Stimulated activated CD4-positive, alpha-beta T cell treated with anti-CD3 and anti-CD28 coated beads, TNF-alpha, amount 100 ng/mL, for 4 hours (primary cell): ENCODE measurements at places on chromosomes 5 and 9.

GRCh38 chr9:119003882-119004617, 365.2 kb downstream of the BRINP1 start:
- no peak for DNase-seq

GRCh38 chr5:103894882-103895281, 332.3 kb upstream of the NUDT12 start:
- DNase-seq: no peak

DNA sequence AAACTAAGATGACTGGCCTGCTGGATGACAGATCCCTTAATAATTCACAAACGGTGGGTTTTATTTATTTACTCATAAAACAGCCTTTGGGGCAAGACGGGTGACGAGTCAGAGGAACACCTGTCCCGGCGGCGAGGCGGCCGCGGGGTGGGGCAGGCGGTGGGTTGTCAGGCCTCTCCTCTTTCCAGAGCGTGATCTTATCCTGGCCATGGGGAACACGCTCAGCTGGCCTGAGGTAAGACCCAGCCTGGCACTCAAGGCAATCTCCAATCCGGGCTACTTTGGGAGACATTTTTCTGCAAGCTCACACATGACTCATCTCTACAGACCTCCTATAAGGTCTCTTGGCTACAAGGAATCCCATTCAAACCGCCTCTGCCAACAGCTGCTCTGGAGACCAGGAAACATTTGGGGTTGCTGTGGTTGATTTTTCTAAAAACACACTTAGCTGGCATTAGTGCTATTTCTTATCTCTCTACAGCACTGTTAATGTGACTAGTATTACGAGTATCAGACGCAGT, 6.3 kb downstream of the RAPGEF1 start:
- no peak for DNase-seq

DNA sequence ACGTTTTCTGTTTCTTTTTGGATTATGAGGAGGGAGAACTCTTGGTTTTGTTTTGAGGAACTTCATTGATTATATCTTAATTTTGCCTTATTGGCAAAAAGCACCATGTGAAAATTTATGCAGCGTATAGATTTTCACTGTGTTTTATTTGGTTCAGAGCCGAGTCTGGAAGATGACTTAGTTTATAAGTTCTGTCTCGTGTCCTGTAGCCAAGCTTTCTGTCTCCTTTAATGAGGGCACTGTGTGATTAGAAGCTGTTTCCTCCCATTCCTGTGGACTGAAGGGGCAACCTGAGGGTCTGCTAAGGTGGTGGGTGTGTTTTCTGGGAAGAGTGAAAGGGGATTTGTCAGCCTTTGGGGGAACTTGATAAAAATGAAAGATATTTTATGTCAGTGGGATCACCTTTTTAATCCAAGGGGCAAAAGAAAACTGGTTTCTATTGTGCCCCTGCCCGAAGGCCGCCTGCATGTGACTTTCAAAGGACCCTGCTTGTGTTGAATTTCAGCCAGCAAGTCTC, 262.1 kb downstream of the FANCC start:
- no peak for DNase-seq

- DNase-seq: no peak
Measured at GRCh38 chr9:137733429-137733828, 114.6 kb downstream of the EHMT1 start.

- no peak for DNase-seq
Measured at GRCh38 chr5:97097326-97098230, 44.8 kb downstream of the LIX1 start.

- no peak for DNase-seq
Measured at GRCh38 chr5:57805170-57805569, 322.6 kb upstream of the ACTBL2 start.

DNA sequence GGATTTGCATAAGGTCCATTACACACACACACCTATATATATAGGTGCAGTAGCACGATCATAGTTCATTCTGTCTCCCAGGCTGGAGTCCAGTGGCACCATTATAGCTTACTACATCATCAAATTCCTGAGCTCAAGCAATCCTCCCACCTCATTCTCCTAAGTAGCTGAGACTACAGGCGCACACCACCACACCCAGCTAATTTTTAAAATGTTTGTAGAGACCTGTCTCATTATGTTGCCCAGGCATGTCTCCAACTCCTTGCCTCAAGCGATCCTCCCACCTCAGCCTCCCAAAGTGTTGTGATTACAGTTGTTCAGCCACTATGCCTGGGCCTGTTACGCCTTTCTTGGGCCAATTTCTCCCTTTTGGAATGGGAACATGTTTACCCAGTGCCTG, 39.7 kb downstream of the DNAJB5 start:
- no peak for DNase-seq

DNA sequence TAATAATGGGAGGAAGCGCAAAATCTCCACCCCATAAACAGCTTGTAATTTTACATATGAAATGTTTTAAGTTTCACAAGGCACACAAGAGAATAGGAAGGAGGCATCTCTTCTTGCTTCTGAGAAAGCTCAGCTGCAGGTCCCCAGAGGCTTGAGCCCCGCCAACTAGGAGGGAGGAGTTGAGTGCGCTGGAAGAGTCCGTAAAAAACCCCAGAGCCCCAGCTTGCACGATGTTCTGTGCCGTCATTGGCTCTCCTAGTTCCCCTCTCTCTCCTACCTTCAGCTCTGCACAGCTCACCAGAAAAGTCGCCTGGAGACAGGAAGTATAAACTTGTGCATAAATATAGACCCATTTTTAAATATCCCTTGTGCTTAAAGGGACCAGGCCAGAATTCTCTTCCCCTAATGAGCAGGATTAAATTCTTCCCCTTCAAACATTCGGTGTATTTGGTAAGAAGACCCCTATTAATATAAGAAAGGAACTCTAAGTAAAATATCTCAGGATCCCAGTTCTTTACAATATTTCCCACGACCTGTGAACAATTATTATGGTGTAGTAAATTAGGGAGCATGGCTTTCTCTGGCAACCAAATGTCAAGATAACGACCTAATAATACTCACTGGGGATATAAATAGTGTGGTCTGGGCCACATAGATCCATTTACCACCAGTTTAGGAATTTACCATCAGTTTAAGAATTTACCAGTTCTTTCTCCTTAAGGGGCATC, 13.7 kb downstream of the GLRX start:
- DNase-seq: peak; percentile 50

DNA sequence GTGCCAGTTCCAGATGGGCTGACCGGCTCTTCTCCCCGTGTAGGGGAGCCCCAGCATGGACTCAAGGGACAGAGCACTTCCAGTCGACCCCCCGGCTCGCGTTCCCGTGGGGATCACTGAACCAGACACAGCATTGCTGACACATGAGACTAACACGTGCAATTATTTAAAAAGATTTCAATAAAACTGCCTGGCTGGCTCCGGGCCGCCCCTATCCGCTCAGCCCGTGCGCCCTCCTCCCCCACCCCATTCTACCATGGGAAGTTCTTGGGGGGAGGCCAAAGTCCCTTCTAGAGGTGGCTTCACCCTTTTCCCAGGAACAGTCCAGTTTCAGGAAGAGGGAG, 4.7 kb downstream of the TESK1 start:
- DNase-seq: no peak

DNA sequence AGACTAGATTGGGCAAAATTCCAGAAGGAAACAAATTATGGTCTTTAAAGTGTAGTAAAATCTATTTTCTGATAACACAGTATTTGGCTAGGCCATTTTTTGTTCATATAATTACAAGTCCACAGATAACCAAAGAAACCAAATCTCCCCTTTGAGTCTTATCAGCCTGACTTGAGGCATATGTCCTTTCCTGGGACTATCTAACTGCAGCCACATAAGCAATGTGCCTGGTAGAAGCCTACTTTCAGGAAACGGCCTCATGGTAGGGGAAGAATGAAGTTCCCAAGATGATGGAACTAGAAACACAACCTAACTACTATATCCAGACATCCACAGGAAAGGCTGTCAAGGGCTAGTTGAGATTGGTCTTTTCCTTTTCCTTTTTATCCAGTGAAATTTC, 130.0 kb downstream of the PIK3R1 start:
- no peak for DNase-seq

- DNase-seq: no peak
Measured at GRCh38 chr5:28580616-28581015, 1542.2 kb upstream of the CDH9 start.

GRCh38 chr5:17180864-17181723, 36.3 kb upstream of the BASP1 start:
- no peak for DNase-seq

DNA sequence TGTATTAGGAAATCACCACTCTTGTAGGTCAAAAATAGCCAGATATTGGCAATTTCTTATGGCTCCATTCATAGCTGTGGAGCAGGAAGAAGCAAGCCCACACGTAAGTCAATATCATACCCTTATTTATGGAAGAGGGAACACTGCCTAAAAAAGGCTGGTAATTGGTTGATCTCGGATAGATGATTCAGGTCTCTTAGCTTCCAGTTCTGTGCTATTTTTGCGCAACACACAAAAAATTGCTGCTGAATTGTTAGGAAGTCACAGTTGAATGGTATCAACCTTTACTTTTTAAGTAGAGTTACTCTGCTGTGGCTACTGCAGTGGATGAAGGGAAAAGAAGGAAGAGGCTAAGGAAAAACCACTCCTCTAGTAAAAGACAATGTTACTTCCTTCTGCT, 168.8 kb downstream of the ARHGAP26 start:
- DNase-seq: no peak

DNA sequence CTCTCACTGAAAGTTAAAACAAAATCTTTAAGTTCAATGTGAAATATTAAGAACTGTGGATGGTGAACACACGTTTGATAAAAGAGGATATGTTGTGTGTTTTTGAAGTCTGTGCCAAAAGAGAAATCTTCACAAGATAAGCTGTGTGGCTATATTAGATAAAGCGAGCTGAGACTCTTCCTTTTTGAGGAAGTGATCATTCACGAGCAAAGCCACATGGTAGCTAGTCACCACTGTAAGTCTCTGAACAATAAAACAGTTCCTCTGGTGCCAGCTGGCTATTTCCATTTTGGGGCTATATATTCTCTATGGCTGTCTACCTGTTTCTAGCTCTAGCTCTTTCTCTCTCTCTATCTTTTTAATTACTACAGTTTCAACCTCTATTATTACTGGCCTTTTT, 1849.2 kb upstream of the C9orf72 start:
- DNase-seq: no peak

- DNase-seq: no peak
Measured at GRCh38 chr9:94181408-94182181, 77.5 kb upstream of the ZNF169 start.

DNA sequence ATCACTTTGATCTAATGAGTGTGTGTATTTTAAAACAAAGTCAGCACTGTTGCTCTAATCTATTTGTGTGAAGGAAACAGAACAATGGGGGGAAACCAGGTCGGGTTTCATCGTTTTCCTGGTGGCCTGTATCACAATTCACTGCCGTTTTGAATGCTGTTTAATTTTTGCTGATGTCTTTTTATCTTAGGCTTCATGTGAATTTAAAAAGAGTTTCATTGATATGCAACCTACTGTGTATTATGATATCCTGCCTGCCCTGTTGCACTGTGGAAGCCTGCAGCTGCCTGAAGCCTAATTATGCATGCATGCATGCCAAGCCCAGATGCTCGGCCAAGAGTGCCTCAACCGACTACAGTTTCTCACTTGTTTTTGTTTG, 307.5 kb downstream of the ZNF608 start:
- no peak for DNase-seq

DNA sequence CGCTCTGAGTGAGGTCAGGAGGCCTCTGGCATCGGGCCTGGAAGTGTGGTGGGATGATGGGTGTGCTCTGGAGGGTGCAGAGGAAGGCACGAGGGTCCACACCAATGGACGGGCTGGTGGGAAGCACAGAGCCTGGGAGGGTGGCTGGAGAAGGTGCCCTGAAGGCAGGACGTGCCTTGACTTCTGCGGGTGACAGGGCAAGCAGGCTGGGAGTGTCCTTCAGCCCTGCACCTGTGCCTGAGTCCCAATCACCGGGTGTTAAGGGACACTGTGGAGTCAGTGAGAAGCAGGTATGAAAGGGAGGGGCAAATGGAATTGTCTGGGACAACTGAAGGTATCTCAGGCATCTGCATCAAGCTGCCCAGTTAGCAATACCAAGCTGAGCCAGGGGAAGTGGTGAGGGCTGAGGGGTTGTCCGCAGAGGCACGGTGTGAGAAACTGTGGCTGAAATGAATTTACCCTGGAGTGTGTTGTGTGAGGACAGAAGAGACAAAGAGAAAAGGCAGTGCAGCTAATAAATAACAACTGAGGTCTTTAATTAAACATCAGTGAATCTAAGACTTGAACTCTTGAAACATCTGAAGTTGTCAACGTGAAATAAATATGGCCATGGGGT, 50.4 kb downstream of the DAP start:
- no peak for DNase-seq

- no peak for DNase-seq
Measured at GRCh38 chr9:123011878-123012528, 21.5 kb upstream of the GPR21 start.

DNA sequence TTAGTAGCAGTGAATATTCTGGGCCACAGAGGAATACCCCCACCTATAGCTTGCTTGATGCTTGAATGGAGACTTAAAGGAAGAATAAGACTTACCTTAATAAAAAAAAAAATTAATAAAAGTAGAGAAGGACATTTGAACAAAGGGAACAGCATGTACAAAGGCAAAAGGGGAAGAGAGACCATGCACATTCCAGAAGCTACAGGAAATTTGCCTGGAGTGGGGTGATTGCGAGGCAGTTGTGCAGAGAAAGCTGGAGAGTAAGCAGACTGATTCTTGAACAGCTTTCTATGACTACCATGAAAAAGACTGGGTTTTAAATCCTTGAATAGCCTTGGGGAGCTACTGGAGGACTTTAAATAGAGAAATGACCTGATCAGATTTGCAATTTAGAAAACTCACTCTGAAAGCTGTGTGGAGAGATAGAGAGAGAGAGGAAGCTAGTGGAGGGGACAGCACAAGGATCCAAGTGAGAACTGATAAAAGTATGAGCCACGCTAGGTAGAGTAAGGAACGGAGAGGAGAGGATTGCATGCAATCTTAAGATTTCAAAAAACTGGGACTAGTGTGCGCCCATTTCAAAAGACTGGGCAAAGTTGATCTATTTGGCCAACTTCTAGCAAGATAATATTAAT, 12.5 kb upstream of the SSBP2 start:
- DNase-seq: no peak

DNA sequence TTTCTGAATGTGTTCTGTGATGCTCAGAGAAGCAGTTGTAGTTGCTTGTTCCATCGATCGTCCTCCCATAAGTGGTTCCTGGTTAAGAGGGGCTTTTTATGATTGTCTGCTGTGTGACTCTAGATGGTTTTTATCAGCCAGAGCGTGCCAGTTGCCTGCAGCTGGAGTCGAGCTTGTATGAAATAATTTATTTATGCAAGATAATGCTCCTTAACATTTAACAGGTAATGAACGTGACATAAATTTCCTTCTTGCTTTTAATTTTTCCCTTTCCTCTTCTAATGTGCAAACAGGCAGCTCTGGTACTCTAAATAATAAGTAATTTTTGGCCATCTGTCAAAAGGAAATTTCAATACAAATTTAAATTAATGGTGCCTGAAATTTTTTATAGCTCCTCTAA, 84.4 kb downstream of the TLE4 start:
- DNase-seq: no peak

DNA sequence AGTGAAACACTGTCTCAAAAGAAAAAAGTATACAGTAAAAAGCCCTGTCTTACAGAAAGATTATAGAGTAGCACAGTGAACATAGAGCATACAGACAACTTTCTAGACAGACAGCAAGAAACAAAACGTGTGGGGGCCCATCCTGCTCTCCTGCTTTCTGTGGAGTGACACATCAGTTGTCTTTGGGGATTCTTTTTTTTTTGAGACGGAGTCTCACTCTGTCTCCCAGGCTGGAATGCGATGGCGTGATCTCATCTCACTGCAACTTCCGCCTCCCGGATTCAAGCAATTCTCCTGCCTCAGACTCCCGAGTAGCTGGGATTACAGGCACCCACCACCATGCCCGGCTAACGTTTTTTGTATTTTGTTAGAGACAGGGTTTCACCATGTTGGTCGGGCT, 14.9 kb downstream of the CDHR2 start:
- DNase-seq: no peak

- DNase-seq: no peak
Measured at GRCh38 chr5:165495829-165496380, 1990.5 kb downstream of the MAT2B start.
